MCF 10A (cell line): ENCODE measurements at places on chromosomes 5 and 9.

DNA sequence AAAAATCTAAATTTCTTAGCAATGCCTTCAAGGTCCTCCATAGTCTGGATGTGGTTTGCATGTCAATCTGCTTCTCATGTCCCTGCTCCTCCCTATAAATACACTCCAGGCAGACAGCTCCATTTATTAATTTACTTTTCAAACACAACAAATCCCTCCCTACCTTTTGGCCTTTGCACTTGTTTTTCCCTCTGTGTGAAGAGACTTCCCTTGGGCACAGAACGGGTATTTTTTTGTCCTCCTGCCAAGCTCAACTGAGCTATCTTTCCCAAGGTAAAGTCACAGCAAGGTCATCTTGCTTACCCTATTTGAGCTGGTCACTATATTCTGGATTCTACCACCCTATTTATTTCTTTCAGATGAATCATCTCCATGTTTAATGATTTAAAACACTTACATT lies 159.6 kb upstream of the ANKH start:
- no peak for DNase-seq

DNA sequence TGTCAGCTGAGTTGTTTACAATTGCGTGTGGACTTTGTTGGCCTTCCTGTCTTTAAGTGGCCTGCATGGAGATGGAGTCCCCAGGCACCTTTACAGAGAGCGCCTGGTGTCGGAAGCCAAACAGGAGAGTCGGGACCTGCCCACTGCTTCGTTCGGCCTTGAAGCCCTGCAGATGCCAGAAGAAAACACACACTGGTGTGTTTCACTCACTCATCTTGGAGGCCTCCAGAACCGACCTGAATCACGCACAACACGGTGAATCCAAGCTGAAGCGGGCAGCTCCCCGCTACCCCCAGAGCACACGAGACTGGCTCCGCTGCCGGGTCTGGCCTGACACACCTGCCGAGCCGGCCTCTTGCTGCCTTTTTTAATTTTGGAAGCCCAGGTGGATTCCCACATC lies 419.4 kb upstream of the IRX4 start:
- no peak for DNase-seq

DNA sequence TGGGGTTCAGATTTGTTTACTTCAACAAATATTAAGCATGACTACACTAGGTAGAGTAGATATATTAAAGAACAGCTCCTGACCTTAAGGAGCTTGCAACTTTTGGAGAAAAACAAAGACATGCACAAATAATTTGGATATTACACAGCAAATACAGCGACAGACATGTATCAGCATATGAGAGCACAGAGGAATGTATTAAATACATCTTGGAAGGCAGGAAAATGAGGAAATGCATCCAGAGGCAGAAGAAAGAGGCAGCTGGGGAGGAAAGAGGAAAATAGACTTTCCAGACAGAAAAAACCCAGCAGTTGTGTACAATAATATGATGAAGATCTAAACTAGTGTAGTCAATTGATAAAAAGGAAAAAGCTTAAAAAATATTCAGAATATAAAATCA lies 392.2 kb downstream of the PDE4D start:
- DNase-seq = no peak

- DNase-seq = no peak
Measured at GRCh38 chr9:135343136-135343535, 136.4 kb upstream of the PPP1R26 start.

DNA sequence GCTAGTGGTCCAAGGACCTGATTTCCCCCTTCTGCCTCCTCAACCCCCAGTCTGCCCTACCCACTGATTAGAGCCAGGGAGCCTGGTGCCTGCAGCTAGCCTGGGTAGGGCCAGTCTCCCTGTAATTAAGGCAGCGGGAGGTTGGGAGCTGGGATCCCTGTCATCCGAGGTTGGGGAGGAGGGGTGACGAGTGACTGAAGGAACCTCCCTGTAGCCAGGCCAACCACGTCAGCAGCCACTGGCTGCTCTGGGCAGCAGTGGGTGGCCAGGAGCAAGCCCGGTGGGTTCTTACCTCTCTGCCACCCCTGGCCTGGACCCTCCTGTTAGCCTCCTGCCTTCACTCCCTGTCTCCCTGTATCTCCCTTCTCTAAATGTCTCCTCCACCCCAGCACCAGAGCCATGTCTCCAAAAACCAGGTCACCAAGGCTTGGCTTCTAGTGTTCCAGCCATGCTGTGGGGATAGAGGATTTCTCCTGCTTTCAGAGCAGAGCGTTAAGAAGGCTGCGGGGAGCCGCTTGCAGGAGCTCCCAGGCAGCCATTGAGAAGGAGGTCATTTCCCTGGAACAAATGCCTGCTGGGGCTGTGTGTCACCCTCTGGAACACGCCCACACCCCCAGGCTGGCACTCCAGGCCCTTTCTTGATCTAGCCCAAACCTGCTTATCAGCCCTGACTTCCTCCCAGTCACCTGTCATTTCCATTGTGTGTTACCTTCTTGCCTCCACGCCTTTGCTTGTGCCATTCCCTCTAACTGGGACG lies 65.0 kb upstream of the GGTA1 start:
- DNase-seq = no peak

DNA sequence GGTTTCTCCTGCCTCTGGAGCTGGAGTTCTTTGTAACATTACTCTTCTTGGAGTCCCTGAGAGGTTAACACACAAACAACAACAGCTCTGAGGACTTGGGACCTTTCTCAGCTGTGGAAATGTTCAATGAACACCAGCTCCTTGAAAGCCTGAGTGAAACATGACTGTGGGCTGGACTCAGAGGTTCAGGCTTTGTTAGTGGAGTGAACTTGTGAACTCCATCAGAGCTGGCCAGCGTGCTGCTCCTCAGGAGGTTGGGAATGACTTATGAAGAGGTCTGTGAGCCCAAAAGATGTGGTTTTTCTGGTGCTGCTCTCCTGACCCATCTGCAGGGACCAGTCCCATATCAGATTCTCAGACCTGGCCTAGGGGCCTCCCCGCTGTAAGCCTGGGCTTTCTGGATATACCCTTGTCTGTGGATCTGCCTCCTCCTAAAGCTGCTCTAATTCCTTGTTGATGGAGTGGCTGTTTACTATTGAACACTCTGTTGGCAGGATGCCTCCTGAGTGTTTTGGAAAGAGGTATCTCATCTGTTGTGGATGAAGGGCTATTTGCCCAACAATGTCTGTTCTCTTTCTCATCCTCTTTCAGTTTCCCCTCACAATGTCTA lies 170.0 kb upstream of the GDNF start:
- DNase-seq = no peak

DNA sequence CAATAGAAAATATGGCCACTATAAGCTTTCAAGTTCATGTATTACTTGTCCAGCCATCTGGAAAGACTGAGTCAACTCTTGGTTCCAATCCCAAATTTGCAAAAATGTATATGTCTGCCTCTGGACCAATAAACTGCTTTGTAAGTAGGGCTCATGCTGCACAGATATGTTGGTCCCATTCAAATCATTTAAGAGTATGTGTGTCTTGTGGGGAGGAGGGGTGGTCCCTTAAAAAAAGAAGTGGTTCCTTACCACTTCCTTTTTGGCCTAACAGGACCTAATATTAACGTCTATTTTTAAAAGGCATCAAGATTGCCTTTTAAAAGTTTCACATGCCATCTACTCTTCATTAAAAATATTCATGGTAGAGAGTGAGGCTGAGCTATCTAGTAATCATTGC lies 214.9 kb downstream of the KCTD16 start:
- no peak for DNase-seq

DNA sequence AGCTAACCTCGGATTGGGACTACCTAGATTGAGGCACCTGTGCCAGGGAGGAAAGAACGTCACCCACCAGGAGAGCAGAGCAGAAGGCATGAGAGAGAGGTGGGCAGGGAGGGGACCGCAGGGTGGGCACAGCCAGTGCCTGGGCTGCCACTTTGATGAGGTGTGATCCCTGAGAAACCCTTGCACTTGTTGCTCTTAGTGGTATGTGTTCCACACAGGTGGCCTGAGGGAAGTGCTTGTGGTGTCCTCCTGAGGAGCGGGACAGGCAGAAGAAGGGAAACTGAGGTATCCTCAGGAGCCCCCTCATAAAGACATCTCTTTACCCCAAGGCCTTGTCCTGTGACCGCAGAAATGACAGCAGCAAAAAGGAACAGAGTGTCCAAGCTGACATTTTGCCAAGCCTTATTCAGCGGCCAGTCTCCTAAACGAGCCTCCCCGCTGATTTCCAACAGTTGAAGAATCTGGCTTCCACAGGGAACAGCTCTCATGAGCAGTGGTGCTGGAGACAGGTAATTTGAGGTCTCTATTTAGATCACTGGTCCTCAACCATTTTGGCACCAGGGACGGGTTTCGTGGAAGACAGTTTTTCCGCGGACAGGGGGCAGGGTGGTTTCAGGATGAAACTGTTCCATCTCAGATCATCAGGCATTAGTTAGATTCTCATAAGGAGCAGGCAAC lies 82.4 kb downstream of the FOXD1 start:
- DNase-seq = no peak

DNA sequence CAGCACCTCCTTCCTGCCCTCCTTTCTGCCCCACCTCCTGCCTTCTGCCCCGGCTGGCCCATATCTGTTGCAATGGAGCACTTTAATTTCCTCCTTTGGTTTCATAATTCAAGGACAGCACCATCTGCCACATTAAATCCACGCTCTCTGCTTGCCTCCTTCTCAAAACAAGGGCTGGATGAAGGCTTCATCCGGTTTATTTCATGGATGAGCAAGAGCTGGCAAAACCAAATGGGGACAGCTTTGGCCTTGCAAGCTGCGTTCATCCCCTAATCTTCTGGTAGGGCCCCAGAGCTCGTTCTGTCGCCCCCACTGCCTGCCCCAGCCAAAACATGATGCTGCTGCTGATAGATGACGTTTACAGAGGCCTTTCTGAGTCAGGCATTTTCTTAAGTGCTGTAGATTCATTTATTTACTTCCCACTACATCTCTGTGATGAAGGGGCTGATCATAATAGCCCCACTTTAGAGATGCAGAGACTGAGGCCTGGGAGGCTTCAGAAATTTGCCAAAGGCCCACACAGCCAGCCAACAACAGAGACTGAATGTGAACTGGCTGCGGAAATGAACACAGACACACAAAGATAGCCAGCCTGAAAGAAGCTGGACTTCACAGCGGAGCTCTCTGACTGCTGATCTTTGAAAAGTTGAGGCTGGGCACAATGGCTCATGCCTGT lies 115.6 kb upstream of the CPEB4 start:
- DNase-seq = no peak
